ENCODE measurements at places on chromosomes 5 and 9.

- no peak for DNase-seq
Observed at GRCh38 chr9:124448019-124448418, 2.2 kb upstream of the ADGRD2 start.

DNA sequence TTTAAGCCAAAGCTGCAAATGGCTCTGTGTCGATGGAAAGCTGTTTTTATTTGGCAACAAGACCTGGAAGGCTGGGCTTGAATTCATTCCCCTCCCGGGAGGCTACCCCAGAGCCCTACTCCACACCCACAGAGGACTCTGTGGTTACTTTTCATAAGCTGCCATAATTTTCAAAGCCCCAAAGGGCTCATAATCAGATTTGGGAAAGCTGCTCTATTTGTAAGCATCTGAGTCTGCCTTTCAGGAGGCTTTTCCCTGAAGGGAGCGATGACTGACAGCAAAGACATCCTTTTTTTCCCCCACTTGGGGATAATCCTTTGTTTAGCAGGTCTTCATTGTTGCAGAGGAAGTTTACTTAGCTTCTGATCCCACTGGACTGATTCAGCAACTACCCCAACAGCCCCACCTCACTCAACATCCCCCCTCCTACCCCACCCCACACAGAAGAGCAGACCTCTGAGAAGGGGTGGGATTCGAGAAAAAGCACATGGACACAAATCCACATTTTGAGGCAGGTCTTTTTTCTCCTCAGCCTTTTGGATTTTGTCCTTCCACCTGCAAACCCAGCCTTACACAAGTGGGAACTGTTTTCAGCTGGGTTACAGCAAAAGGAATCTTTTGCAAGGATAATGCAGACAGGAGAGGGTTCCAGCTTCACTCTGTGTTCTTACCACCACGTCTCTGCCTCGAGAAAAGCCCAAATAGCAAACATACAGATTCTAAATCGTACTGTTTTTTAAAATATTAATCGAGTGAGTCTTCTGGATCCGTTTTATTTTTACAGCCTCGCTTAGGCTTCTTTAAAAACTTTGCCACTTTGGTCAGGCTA, 244.4 kb upstream of the TUT7 start:
- DNase-seq: no peak

GRCh38 chr9:126454215-126454614, 127.6 kb downstream of the MVB12B start:
- DNase-seq: no peak

DNA sequence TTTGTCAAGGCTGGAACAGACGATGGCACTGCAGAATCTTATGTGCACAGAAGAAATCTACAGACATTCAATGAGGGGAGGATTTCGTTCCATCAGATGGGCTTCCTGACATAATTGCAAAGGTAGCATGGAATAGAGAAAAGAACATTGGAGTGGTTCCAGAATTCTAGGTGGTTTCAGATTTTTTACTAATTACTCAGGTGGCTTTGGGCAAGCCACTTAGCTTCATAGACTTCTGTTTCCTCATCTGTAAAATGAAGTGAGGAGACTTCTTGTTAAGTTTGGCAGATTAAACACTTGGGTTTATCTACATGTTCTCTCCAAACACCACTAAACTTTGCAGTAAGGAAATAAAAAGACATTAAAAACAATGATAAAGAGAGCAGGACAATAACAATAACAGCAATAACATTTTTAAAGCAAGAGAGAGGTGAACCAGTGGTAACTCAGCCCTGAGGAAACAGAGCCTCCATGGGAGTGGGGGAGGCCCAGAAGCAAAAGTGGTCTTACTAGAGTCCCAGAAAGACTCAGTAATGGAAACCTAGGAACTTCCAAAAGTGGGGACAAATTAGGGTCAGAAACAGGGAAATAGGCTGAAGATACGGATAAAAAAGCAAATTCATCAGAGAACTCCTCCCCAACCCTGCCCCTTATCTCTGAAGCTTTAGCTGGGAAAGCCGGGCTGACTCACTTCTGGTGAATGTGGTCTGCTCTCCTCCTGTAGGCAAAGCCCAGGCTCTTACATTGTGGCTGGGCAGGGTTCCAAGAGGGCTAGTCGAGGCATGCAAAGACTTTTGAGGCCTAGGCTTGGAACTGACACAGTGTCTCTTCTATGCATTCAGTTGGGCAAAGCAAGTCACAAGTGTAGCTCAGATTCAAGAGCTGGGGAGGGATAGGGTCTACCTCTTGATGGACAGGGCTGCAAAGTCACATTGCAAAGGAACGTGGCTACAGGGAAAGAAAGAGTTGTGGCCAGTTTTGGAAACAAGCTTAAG, 11.8 kb upstream of the ACTBL2 start:
- DNase-seq: peak; percentile 93

- DNase-seq: no peak
Observed at GRCh38 chr5:124878583-124879342, 132.3 kb upstream of the ZNF608 start.

GRCh38 chr5:11904265-11904906, at the start of gene CTNND2:
TSS of gene CTNND2 (minus strand) at chr5:11904446. CDS start at chr5:11903853, 593 bp downstream.
- DNase-seq: no peak

DNA sequence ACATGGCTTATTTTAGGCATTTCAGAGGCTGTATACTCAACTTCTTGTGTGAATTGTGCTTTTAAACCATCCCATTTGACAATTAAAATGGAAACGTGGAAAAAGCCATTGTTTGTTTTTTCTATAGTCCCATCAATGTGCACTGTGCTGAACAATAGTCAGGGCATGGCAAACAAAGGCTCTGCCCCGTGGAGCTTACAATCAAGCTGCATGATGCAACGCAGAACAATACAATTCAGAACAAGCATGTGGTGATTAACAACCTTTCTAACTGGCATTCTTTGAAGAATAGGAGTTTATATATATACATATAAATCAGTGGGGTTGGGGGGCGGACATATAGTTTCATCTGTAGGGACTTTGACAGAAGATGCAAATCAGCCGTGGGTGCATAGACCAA, 2125.4 kb upstream of the WWC1 start:
- DNase-seq: no peak

DNA sequence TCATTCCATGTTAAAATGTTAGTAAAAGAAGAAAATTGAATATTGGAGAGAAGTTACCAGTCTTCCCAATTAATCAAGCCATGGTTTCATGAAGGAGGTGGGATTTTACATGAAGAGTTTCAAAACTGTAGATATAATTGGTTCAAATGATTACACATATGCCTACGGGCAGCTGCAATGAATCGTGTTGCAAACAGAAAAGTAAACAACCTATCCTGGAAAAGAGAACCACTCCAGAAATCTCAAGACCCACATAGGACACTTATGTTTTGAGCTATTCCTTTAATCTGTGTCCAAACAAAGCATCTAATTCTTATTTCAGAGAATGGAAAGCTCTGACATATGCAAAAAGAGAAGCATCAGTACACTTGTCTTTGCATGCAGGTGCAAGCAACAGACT, 340.2 kb downstream of the NDUFS4 start:
- DNase-seq: no peak

GRCh38 chr5:170427672-170428236, 38.6 kb upstream of the KCNMB1 start:
- DNase-seq: no peak

- DNase-seq: no peak
Observed at GRCh38 chr5:158017469-158017868, 158.5 kb upstream of the CLINT1 start.

- DNase-seq: no peak
Observed at GRCh38 chr5:40906351-40906751, 2.9 kb upstream of the C7 start.

- DNase-seq: peak; percentile 18
Observed at GRCh38 chr5:133122711-133123110, 70.9 kb downstream of the HSPA4 start.

DNA sequence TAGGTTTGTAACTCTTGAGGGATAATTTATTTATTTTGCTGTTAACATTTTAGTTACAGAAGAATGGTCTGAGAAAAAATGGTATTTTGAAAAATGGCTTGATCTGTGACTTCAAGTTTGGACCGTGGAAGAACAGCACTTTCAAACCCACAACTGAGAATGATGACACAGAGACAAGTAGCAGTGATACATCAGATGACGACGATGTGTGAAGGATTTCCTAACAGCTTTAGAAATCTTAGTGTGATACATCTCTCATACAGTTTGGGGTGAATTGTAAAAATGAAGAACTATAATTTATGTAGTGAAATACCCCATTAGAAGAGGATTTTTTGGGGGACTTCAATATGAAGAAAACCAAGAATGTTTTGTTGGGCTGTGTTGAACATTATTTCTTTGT, 88.7 kb downstream of the GPBP1 start:
- no peak for DNase-seq

DNA sequence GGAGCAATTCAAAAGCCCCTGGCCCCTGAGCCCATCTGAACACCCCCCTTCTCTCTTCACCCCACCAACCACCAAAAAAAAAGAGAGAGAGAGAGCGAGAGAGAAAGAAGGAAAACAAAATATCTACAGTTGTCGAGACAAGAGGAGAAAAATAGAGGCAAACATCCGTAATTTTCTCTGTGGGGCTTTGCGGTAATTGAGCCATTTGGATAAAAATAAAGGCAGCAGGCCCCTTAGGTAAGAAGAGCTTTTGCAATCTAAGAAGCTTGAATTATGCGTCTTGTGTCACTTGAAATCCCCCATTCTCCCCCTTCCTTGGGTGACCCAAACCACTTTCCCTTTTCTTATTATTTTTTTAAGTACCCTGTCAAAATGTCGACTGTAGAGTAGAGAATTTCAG, 35.5 kb upstream of the FUBP3 start:
- DNase-seq: no peak

DNA sequence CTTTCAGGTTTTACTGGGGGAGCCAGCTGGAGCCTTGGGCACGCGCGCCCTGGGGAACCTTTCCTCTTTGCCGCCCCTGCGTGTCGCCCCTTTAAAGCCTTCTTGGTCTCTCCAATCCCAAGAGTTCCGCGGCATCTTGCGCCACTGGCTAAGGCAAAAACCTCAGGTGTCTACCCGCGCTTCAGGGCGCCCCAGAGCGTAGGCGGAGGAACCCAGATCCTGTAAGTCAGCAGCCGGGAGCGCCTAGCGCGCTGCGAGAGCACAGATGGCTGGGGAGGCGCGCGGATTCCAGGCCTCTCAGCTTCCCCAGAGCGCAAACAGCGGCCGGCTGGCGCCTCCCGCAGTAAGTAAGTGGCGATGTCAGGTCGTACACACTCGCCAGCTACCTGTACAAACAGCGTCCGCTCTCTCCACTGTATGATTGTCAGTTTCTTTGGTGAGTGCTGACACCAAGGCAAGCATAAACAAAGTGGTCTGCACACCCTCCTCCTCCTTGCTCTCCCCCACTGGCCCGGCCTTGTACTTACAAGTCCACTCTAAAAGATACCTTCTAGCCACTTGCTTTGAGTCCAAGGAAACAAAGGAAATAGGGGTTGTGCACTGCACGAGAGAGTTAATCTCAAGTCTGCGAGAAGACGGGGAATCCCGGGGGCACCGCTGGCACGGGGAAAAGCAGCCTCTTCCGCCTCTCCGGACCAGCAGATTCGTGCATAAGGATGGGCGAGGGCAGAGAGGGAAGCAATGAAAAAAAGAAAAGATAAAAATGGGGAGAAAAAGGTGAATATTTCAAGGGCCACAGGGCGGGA, 2.9 kb downstream of the HTR1A start:
- DNase-seq: no peak

- no peak for DNase-seq
Observed at GRCh38 chr9:89453452-89453851, 44.5 kb downstream of the SEMA4D start.

DNA sequence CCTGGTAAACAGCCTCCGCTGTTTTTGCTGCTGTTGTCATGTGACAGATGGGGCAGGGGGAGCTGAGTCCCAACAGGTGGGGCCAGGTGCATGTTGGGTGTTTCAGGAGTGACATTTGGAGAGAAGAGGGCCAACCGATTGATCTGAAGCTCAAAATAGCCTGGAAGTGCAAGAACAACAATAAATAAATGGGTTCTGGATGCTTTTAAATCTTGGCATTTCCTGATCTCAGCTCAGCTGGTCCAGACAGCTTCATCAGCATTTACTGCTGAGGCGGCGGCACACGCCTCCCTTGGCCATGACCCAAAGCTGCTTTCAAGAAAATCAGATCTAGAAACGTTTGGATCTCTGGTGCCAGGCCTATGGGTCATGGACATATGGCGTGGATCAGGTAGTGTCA, 70.5 kb downstream of the PPARGC1B start:
- DNase-seq: no peak

- no peak for DNase-seq
Observed at GRCh38 chr5:14810282-14810681, 61.3 kb downstream of the ANKH start.

DNA sequence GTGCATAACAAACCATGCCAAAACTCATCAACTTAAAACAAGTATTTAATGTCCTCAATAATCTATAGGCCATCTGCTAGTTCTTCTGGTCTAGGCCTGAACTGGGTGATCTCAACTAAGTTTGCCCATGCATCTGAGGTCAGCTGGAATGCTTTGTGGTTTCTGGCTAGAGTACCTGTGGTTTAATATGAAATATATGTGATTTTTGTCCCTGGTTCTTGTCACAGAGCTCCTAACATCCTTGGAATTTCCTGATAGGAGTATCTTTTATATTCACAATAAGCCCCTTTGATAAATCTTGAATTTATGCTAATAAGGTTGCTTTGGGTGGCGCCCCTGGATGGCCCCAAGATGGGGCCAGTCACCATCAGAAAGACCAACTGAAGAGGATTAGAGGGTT, 535.9 kb downstream of the DNAH5 start:
- DNase-seq: no peak

DNA sequence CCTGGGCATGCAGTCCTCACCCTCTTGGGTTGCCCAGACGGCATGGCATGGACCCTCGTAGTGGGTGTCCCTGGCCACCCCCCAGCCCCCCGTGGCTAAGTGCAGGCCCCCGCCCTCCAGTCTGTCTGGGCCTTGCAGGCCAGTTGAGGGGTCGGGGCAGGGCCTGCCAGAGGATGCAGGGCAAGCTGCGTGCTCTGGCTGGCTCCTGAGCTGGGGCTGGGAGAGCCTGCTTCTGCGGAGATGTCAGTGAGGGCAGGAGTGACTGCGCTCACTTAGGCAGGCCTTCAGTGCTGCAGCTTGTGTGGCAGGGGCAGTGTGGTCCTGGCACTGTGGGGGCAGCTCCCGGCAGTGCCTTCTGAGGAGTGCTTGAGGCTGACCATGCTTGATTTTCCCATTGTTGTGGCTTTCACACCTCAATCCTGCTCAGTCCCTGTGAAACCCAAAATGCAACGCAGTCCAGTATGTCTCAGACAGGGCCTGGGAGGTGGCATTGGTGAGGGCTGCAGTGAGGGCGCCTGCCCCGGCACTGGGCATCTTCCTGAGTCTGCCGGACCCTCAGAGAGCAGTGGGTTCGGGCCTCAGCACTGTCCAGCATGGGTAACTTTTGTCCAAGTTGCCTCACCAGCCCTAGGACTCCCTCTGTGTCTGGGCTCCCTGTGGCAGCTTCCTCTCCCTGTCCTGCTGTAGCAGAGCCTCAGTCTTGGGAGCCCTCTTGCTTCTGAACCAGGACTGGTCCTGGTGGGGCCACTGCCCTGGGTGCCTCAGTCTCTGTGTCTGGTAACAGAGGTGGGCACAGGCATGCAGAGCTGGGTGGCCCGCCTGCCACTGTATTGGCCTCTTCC, 93.0 kb downstream of the PHF2 start:
- peak; percentile 31 for DNase-seq

- DNase-seq: no peak
Observed at GRCh38 chr9:131773911-131774379, 34.1 kb upstream of the RAPGEF1 start.
